Suppressor macrophage treated with lipopolysaccharide for 4 hours (primary cell): ENCODE measurements at places on chromosomes 13 and 19.

- no peak for DNase-seq
Observed at GRCh38 chr19:53988981-53989380, 2.5 kb upstream of the CACNG6 start.

DNA sequence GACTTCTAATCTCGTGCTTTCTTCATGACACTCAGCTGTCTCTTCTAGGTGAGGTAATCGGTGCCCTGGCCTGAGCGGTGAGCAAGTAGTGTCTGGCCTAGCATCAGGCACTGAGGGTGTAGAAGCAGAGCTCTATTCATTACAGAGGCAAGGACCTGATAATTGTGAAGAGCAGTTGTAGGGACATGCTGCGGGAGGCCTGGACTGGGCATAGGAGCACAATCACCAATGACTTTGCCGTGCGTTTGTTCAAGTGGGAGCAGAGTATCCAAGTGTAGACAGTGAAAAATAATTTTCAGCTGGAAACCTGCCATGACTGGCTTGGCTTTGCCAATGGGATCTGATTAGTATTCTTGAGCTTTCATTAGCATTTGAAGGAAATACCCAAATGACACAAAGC lies 32.1 kb upstream of the DCLK1 start:
- DNase-seq = no peak

DNA sequence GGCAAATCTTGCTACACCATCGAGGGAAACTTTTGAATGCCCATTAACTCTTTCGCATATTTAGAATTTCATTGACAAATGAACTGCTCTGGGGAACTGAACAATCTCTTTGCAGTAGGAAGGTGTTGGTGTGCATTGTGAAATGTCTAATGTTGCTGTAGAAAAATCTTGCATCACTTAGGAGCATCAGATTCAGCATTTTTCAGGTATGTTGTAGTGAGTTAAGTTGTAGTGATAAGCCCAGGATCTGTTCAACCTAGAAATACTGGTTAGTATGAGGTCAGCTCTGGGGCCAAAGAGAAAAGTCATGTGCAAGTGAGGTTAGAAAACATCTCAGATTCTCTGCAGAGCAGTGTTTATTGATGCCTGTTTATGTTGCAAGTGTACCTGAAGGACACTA lies 4.1 kb downstream of the FRY start:
- no peak for DNase-seq

DNA sequence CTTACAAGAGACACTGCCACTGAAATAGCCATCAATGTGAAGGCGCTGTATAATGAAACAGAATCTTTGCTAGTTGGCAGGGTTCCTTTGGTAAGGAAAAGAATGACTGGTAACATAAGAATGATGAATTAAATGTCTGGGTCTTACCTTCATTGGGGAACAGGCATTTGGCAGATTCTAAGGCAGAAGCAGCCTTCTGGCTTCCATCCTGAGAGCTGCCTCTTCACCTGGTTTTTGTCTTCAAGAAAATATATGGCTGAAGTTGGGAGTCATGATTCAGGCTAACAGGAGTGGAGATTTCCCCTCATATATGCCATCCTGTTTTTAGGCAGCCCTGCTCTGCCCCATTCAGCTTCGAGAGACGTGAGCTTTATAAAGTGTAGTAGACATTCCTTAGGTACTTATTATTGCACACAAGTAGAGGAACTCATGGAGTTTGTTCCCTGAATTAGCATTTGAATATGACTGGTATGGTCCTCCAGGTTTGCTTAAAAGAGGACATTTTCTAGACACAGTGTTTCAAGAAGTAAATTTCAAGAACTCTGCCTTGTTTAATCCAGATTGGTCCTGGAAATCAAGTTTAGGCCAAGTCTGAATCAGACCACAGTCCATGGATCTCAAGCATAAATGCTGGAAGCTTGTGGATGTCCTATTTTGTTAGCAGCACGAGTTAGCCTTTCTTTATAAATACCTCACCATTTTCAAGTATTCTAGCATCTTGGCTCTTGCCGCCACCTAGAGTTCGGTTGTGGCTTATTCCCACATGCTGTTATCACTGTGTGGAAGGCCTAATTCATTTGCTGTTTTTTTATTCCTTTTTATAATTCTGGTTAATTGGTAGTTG lies 56.2 kb upstream of the AKAP11 start:
- no peak for DNase-seq

DNA sequence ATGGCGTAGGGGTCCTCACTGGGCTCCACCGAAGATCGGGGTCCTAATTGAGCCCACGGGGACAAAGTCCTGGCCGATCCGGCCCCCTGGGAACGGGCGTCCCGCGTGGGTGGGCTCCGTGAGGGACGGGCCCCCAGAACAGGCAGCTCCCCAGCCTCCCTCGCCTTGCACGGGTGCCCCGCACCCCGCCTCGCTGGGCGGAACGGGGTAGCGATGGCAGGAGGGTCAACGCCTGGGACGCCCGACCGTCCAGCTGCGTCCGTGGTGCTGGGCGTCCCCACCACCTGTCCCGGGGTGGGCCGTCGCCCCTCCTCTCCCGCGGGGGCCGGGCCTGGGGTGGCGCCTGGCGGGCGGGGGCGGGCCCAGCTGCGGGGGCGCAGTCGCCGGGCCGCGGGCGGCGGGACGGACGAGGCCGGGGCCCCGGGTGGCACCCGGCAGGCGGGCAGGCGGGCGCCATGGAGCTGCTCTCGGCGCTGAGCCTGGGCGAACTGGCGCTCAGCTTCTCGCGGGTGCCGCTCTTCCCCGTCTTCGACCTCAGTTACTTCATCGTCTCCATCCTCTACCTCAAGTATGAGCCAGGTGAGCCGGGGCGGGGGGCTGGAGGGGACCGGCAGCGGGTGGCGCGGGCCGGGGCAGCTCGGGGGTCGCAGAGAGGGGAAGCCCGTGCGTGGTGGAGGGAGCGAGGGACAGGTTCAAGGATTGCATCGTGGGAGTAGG lies at the start of gene TMEM38A:
Gene TMEM38A (plus strand): TSS at position 377 of the 717 bp plus-strand sequence. CDS start 79 bp downstream, at position 456.
- peak; percentile 29 for DNase-seq

- no peak for DNase-seq
Observed at GRCh38 chr19:36449059-36449670, 30.7 kb upstream of the ZFP82 start.

DNA sequence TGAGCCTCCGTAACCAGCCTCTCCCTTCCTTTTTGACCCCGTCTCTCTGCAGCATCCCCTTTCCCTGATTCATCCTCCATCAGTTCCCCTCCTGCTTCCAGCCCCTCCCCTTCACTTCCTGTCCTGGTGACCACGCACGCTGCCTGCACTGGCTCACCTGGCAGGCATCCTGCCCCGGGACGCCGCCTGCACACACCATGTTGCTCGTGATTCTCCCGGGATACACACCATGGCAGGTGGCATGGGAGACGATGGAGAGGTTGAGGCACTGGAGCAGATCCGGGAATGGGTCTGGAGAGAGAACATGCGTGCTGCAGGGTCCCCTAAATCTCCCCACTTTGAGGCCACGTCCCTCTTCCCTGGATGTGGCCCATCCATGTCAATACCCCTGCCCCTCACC lies 4.2 kb downstream of the KLK12 start:
- DNase-seq = no peak

DNA sequence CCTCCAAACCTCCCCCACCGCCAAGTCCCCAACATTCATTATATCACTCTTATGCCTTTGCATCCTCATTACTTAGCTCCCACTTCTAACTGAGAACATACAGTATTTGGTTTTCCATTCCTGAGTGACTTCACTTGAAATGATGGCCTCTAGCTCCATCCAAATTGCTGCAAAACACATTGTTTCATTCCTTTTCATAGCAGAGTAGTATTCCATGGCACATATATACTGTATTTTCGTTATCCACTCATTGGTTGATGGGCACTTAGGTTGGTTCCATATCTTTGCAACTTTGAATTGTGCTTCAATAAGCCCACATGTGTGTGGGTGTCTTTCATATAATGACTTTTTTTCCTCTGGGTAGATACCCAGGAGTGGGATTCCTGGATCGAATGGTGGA lies 233.1 kb downstream of the ZNF536 start:
- no peak for DNase-seq

GRCh38 chr19:6979399-6979798 lies 41.8 kb downstream of the MBD3L2B start:
- peak; percentile 25 for DNase-seq

- DNase-seq = peak; percentile 34
Observed at GRCh38 chr19:17294051-17294891, 9.0 kb downstream of the ABHD8 start.

- DNase-seq = peak; percentile 53
Observed at GRCh38 chr19:17391371-17392151, 2.4 kb downstream of the CCDC194 start.

DNA sequence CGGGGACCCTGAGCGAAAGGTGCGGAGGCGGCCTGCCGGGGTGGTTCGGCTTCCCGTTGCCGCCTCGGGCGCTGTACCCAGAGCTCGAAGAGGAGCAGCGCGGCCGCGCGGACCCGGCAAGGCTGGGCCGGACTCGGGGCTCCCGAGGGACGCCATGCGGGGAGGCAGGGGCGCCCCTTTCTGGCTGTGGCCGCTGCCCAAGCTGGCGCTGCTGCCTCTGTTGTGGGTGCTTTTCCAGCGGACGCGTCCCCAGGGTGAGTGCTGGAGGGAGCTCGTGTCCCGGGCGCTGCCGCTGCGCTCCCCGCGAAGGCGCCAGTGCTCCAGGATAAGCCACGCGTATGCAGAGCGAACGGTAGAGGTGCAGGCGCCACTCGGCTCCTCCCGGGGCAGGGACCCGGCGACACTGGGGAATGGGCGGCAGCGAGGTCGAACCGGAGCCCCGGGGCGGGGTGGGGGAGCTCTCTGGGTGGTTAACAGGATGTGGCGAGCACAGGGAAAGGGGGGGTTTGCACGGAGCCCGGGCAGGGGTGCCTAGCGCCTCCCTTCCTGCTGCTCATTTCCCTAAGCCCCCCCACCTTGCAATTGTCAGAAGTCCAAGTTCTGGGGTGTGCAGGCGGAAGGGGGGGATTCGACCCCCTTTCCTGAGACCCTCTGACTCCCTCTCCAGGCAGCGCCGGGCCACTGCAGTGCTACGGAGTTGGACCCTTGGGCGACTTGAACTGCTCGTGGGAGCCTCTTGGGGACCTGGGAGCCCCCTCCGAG lies at the start of gene IL27RA:
Gene IL27RA (plus strand): TSS at position 44 of the 762 bp plus-strand sequence. CDS start 111 bp downstream, at position 155.
- peak; percentile 50 for DNase-seq

GRCh38 chr13:45851171-45851921 lies at the start of gene SIAH3:
Gene SIAH3, minus strand, starts transcription at chr13:45851753. Its CDS starts 124 bp downstream, at chr13:45851629.
- no peak for DNase-seq

DNA sequence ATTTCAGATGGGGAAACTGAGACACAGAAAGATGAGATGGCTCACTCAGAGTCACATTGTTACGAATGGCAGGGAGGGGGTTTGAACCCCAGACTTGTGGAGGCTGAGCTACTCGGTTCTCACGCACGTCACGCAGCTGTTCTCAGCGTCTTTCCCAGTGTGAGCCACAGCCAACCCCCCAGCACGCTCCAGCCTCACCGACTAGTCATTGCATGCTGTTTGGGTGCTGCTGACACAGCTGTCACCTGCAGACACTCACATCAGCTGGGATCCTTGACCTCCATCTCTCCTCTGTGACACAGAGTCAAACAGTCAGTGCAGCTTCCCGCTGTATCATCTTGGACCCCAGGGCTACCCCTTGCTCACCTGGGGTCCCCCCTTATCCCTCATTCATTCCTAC lies 2.4 kb upstream of the NCAN start:
- no peak for DNase-seq

DNA sequence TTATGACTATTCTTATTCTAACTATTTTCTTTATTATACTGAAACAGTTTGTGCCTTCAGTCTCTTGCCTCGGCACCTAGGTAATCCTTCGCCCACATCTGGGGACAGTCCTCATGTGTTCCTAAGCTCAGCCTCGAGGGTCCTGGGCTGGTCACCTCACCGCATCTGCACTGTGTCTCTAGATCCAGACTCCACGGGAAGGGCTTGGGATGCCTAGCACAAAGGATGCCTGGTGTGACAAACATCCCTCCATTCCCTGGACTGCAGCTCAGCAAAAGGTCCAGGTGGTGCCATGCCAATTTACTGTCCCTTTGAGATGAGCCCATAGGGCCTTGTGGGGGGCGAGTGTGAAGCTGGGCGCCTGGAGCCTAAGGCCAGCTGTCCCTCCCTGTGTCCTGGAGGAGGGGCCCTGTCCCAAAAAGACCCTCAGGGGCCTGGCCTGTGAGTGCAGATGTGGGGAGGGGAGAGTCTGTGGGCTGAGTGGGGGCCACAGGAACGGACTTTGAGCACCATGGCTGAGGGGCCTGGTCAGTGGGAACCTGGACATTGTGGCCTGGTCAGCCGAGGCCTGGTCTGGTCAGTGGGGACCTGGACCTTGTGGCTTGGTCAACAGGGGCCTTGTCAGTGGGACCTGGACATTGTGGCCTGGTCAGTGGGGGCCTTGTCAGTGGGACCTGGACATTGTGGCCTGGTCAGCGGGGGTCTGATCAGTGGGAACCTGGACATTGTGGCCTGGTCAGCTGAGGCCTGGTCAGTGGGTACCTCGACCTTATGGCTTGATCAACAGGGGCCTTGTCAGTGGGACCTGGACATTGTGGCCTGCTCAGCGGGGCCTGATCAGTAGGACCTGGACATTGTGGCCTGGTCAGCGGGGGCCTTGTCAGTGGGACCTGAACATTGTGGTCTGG lies 45.1 kb upstream of the TPM4 start:
- DNase-seq = no peak

DNA sequence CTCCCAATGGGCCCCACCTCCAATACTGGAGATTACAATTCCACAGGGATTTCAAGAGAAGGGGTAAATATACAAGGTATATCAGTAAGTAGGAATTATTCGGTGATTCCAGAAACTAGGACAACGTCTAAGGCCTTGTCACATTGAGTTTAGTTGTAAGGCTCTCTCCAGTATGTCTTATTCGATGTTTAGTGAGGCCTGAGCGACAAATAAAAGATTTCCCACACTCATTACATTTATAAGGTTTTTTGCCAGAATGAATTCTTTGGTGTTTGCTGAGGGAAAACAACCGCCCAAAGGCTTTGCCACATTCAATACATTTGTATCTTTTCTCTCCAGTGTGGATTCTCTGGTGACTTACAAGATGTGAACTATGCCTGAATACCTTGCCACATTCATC lies 19.1 kb upstream of the ZNF841 start:
- no peak for DNase-seq

GRCh38 chr13:46388846-46389245 lies 1.8 kb upstream of the RUBCNL start:
- no peak for DNase-seq

GRCh38 chr19:18886972-18887371 lies 9.0 kb downstream of the CERS1 start:
- DNase-seq = no peak

DNA sequence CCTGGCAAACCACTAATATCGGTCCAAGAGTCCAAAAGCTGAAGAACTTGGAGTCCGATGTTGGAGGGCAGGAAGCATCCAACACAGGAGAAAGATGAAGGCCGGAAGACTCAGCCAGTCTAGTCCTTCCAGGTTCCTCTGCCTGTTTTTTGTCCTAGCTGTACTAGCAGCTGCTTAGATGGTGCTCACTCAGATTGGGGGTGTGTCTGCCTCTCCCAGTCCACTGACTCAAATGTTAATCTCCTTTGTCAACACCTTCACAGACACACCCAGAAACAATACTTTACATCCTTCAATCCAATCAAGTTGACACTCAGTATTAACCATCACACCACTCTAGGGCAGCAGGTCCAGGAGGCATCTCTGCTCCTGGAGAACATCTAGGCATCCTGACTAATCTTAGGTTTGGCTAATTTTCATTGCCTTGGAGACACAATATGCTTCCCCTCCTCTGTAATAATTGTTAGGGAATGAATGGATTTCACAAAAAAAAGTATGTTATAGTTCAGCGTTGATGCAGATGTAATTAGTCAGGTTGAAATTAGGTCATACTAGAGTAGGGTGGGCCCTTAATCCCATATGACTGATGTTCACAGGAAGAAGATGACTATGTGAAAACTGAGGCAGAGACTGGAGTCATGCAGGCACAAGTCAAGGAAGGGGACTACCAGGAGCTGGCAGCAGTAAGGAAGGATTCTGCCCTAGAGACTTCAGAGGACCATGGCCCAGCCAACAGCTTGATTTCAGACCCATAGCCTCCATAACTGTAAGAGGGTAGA lies 183.4 kb downstream of the RBM26 start:
- no peak for DNase-seq
